Hematopoietic multipotent progenitor cell treated with erythropoietin and hydrocortisone succinate and interleukin-3 and kit ligand, for 15 days (in vitro differentiated cells): ENCODE measurements at places on chromosomes 3 and 15.

DNA sequence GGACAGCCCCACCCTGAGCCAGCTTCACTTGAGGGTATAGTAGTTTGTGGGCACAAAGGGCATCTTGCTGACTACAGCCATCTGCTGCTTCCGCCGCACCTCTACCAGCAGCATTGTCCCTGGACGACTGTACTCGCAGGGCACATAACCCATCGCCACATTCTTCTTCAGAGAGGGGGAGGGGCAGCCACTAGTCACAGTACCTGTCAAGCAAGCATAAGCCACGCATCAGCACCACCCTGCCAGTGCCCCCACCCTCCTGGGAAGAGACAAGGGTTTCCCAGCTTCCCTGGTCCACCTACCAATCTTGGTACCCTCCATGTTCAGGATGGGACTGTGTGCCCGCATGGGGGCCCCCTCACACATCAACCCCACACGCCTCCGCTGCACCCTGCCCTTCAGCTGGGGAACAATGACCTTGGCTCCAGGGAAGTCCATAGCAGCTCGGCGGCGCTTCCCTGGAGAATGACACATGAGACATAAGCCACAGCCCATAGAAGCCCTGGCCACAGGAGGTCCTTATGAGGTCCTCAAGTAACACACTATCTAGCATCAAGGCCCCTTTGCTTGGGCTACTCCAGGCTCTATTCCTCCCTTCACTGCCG is 4.7 kb downstream of the AMT start:
- no peak for DNase-seq

GRCh38 chr15:83030021-83030420 is 18.6 kb upstream of the C15orf40 start:
- no peak for DNase-seq

DNA sequence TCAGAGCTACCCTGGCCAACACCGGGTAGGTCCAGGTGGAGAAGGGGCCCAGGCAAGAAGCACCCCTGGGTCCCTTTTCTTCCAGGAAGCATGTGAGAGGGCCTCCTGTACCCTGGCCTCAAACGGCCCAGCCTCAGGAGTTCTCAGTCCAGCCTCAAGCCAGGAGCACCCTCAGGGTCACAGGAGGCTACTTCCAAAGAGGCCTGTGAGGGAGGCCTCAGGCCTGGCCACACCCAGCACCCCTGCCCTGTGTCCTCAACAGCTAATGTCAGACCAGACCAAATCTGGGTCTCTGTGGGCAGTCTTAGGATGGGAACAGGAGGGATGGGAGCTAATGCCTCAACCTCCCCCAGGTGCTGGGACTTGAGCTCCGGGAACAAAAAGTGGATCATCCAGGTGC is 23.5 kb downstream of the PTH1R start:
- no peak for DNase-seq

- DNase-seq = no peak
Measured at GRCh38 chr3:110576960-110577359, 494.7 kb upstream of the NECTIN3 start.

DNA sequence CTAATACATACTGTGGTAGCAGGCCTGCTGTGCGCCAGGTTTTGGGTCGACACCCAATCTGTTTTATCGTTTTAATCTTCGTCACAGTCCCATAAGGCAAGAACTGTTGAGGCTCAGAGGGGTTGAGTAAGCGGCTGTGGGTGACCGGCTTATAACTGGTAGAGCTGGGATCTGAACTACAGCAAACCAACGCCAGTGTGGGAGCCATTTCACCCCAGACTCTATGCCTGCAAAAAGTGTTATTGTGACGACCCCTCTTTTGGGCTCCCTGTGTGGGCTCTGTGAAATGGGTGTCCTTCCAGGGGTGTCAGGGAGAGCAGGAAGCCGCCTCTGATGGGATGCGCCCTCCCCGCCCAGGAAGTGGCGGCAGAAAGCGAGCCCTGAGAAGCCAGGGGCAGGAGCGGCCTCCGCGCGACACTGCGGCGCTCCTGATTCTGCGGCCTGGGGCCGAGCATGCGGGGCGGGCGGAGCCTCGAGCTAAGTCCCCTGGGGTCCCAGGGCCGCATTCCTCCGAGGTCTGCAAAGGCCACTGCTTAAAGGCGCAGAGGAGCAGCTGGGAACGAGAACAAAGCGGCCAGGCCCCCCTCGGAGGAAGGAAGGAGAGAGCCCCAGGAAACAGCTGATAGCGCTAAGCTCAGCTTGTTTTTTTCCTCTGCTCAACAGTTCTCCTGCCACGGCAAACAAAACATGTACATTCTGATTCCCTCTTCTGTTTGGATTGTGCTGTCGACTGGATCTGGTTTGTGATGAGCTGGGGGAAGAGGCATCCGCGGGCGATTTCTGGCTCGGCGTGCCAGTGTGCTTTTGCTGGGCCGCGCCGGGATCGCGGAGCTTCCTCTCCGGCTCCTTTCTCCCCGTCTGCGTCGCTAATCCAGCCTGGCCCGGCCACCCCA is 33.9 kb downstream of the GRK7 start:
- no peak for DNase-seq

DNA sequence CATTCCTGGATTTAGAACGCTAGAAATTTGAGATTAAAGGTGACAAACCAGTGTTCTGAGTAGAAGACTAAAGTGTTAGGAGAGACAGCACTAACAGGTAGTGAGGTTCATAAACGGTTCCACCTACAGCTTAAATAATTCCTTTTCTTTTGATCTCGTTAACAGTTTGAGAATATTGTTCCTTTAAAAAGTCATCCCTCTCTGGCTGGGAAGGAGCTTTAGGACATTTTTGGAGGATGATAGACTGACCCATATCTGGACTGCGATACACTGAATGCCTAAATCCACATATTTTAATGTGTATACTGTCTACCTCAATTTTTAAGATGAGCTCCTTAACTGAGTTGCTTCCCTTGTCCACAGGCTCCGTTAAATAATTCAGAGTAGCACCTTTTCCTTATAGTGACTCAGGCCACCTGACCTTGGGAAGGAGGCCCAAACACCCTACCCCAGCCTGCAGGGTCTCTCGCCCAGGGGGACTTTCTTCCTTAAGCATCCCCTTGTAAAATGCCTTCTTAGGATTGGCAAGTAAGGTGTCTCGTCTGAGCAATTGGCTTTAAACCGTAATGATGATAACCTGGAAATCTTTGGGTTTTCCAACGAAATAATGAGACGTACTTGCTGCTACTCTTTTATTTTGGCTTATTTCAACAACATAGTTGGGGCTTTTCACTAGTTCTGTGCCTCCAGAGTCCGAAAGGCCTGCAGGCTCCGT is 3.3 kb downstream of the TRIM71 start:
- no peak for DNase-seq

- no peak for DNase-seq
Measured at GRCh38 chr15:76181705-76182107, 121.9 kb downstream of the TMEM266 start.

- DNase-seq = no peak
Measured at GRCh38 chr3:37772773-37773354, 88.8 kb upstream of the CTDSPL start.

DNA sequence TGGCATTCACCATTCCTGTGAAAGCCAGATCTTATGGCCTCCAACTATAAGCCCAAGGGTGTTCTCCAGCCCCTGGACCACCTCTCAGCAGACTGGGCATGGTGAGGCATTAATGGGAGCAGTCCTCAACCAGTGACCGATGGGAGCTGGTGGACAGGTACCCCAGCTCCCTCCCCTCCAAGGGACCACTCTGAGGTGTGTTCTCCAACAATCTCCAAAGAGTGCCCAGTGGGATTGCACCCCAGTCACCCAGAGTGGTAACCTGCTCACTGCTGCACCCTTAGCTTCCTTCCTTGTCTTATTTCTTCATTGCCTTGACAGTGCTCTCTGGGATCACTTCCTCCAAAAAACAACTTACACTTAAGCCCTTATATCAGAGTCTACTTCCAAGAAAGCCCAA is 8.2 kb upstream of the ITGA11 start:
- no peak for DNase-seq

- DNase-seq = no peak
Measured at GRCh38 chr15:29888646-29889045, 66.4 kb upstream of the TJP1 start.

DNA sequence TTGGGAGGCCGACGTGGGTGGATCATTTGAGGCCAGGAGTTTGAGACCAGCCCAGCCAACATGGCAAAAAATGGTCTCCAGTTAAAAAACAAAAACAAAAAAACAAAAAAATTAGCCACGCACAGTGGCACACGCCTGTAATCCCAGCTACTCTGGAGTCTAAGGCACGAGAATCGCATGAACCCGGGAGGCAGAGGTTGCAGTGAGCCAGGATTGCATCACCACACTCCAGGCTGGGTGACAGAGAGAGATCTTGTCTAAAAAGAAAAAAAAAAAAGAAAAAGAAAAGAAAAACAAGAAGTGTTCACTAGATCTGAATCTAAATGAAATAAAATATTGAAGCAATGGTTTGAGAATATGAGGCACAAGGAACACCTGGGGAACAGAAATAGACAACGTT is 36.7 kb downstream of the SLC9A9 start:
- DNase-seq = no peak

GRCh38 chr3:13579063-13579462 is 30.1 kb downstream of the FBLN2 start:
- DNase-seq = no peak

GRCh38 chr15:34613301-34613700 is 29.9 kb upstream of the GOLGA8B start:
- DNase-seq = no peak
